ENCODE measurements at places on chromosomes 4 and X. TPM values are rescaled to one million over a fixed set of nuclear protein-coding genes. Genes with fewer than 3 reads are reported as not detected.

HPGDS gene
- total RNA-seq = 0.31 TPM

MAGEB17 gene
- not detected for total RNA-seq

- ATAC-seq = no peak
Observed at GRCh38 chr4:67584496-67584895, 26.0 kb downstream of the STAP1 start.

GRCh38 chr4:24551492-24552289, 32.7 kb downstream of the DHX15 start:
- ATAC-seq = no peak

DNA sequence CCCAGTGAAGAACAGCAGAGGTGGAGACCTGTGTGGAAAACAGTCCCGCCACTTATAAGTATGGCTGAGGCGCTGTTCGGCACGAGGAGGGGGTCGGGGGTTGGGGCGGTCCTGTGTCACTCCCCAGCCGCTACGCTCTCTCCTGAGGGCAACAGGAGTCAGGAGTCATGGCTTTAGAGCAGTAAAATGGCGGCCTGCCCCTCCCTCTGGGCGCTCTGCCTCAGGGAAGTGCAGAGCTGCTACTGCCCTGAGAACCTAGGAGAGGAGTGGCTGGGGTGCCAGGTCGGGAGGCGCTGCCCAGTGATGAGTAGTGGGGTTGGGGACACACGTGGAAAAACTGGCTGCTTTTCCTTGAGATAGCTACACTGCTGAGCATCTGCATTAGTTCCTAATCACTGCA, 551.2 kb upstream of the AMOT start:
- ATAC-seq = no peak

DNA sequence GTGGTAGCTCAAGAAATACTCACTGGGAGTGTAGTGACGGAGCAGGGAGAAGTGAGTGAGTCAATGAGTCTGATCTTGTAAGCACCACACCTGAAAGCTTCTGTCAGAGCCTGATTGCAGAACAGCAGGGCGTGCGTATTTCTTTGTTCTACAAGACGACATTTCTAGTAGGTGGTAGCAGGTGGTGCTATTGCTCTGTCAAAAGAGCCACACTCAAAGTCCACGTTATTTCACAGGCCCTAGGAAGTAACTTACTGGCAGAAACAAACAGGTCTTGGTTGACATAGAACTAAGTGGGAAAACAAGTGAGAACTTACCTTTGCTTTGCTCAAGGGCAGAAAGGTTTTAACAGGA, 46.4 kb upstream of the SPRY1 start:
- no peak for ATAC-seq

OCIAD2 gene
- total RNA-seq = 29.3 TPM

Data from motor neuron (in vitro differentiated cells).